SK-N-SH (cell line): ENCODE measurements at places on chromosomes 12 and 14. TPM values are rescaled to one million over a fixed set of nuclear protein-coding genes. Genes with fewer than 3 reads are reported as not detected.
A peak's percentile ranks its signal among the peaks of the same experiment; 100 is the strongest.

DNA sequence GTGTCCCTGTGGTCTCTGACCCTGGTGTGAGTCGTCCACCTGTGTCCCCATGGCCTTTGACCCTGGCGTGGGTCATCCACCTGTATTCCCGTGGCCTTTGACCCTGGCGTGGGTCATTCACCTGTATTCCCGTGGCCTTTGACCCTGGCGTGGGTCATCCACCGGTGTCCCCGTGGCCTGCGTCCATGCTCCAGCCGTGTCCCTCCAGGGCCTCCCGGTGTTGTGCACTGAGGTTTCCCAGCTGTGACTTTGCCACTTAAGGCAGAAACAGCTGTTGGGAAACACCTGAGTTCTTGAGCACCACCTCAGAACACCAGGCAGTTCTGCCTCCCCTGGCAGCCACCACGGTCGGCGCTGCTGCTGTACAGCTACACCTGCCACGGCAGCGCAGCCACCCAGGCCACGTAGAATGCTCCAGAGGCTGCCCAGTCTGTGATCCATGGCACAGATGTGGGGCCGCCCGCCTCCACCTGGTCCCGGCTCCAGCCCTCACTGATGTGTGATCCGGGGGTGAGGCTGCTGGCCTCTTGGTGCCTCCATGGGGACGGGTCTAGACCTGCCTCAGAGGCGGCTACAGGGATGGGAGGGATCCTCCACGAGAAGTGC, 69.1 kb upstream of the GALNT9 start:
- no peak for DNase-seq
- peaks cover 60% of the 10 kb centered on the region for H3K27me3 ChIP-seq
- no peaks in the 10 kb centered on the region for H3K36me3 ChIP-seq
- H3K4me3 ChIP-seq, result no peak overlapping the region

DNA sequence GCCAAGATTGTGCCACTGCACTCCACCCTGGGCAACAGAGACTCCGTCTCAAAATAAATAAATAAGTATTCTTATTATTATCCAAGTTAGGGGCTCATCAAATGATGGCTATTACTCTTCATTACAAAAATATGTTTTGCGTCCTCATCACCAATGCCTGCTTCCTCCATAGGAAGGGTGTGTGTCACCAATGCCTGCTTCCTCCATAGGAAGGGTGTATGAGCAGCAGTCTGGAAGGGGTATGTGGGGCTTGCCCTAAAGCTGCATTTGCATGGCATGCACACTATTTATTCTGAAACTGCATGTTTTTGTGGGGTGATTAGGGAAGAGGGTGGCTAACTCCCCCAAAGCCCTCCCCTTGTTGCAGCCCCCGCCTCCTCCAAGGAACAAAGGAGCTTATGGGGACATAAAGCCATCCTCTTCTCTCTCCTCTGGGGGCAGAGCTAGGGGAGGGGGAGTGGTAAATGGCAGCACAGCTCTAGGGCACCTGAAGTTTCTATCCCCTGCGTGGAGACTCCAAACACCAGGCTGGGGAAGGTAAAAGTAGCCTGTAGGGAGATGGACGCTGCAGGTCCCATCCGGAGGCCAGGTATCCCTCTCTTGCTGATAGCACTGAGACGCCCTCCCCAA, 1.3 kb downstream of the CAMKK2 start:
- peak; percentile 65 for DNase-seq
- H3K36me3 ChIP-seq, result peaks cover 11% of the 10 kb centered on the region
- H3K4me1 ChIP-seq, result peaks cover 3% of the 10 kb centered on the region; the same call in 1 of the 2 replicates

DNA sequence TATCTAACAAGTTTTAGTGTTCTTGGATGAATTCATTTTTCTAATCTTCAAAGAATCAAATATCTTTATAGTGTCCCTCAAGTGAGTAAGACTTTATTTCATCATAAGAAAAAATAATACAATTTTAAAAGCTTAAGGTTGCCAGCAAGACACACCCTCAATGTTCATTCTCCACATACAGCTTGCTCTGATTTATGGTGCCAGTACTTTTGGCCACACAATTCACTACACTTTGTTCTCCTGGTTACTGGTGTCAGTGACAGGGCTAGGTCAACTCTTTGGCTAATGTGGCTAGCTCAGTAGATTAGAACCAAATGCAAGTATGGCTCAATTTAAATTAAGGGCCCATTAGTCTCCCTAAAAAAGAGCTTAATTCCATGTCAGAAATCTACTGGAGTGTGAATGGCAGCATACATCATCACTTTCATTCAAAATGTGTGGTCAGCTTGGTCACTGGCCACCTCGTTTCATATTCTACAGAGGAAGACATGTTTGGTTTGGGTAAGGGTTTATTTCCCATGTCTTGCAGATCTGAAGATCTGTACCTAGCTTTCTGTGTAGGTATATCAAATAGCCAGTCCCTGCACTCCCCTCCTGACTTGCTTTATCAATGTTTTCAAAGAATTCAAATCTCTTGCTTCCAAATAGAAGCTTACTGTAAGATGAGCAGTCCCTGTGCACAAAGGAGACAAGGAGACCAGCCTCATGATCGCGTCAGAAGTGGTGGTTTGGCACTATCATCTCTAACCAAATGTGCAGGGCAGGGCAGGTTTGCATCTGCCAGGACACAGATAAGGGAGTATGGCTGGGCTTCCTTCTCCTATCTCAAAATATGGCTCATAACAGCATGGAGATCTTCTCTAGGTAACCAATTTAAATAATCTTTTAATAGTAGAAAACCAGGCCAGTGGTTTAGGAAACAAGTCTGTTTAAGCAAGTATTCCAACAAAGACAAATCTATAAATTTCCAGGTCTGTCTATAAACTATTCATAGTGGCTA, 31.3 kb downstream of the HECTD4 start:
- H3K27me3 ChIP-seq, result no peaks in the 10 kb centered on the region
- DNase-seq, result no peak
- no peak overlapping the region for H3K4me3 ChIP-seq
- H3K36me3 ChIP-seq, result no peaks in the 10 kb centered on the region
- H3K27ac ChIP-seq, result no peak overlapping the region; the same call in 1 of the 2 replicates

GRCh38 chr12:26241080-26241479, 45.7 kb downstream of the SSPN start:
- H3K36me3 ChIP-seq, result no peaks in the 10 kb centered on the region
- H3K4me1 ChIP-seq, result peaks cover 5% of the 10 kb centered on the region; the same call in 1 of the 2 replicates
- H3K27me3 ChIP-seq, result no peaks in the 10 kb centered on the region

GRCh38 chr12:87953256-87953860, 75.8 kb downstream of the C12orf50 start:
- DNase-seq, result peak; percentile 57
- H3K27ac ChIP-seq, result peak overlapping the region; percentile 51
- no peaks in the 10 kb centered on the region for H3K27me3 ChIP-seq
- no peak overlapping the region for H3K4me3 ChIP-seq

DNA sequence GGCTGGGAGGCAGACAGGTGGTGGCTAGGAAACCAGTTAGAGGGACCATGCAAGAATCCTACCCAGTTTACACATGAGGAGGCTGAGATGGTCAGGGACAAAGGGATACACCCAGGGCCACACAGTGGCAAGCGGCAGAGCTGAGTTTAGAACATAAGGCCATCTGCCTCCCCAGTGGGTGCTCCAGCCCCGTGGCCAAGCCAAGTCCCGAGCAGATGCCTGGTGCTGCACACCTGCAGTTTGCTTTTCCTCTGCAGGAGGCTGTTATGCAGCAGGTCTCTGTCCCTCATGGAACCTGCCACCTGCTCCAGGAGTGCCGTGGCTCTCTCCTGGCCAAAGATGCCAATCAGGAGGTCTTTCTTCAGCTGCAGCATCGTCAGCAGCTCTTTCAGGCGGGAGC, 70.8 kb downstream of the SYNE3 start:
- no peak overlapping the region for H3K27ac ChIP-seq
- DNase-seq, result peak; percentile 41
- H3K36me3 ChIP-seq, result no peaks in the 10 kb centered on the region
- H3K4me1 ChIP-seq, result 0 out of 2 replicates have a peak, but pooled peaks cover 4% of the 10 kb centered on the region
- H3K27me3 ChIP-seq, result no peaks in the 10 kb centered on the region
- no peak overlapping the region for H3K4me3 ChIP-seq

DNA sequence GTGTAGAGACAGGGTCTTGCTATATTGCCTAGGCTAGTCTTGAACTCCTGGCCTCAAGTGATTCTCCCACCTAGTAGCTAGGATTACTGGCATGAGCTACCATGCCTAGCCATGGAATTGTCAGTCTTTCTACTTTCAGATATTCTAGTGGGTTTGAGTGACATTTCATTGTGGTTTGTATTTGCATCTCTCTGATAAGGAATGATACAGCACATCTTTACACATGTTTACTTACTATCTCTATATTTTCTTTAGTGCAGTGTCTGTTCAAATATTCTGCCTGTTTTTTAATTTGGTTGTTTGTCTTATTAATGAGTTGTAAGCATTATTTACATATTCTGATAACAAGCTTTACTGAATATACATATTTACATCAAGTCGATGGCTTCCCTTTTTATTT, 73.6 kb downstream of the CMKLR1 start:
- peaks cover 9% of the 10 kb centered on the region for H3K4me1 ChIP-seq
- H3K4me3 ChIP-seq, result no peak overlapping the region
- H3K27me3 ChIP-seq, result no peaks in the 10 kb centered on the region

- H3K27ac ChIP-seq, result no peak overlapping the region
- peaks cover 8% of the 10 kb centered on the region for H3K4me1 ChIP-seq
- DNase-seq, result no peak
Observed at GRCh38 chr12:64057706-64058105, 164.4 kb downstream of the KICS2 start.

DNA sequence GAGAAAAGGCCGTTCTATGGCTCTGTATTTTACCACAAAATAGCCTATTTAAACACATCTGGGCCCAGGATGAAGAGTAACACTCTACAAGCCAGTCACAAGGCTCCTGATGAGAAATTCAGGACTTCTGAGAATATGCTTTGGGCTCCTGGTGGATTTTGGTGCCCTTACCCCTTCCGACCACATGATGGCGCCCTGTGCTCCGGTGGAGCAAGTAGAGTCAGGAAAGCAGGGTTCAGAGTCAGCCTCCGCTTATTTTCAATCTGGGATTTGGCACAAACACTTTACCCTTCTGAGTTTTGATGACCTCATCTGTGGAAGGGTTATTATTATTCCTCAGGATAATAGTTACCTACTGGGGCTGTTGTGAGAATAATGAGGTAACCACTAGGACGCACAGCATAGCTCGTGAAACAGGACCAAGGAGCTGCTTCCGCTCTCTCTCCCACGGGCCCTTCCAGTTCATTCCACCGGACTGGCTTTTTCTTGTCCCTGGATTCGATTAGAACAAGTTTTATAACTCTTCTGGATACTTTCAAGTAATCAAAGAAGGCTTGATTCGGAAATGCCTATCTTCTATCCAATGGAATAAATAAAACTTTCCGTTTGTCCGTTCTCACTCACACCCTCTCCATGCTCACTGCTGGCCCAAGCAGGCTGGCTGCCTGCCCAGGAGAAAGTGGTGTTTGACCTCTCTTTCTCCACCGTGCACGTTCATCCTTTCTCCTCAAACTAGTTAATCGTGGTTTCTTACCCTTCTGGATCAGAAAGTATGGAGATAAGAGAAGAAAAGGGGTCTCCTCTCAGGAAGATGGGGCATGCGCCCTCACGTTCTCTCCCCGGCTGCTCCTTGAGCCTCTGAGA, 104.6 kb downstream of the GALC start:
- DNase-seq, result peak; percentile 12
- H3K36me3 ChIP-seq, result no peaks in the 10 kb centered on the region
- no peak overlapping the region for H3K27ac ChIP-seq
- peak overlapping the region; percentile 19; the same call in 1 of the 2 replicates for H3K4me3 ChIP-seq

The NEUROD4 gene
- polyA plus RNA-seq, result not detected in 2 replicates

The IL26 gene
- not detected in 2 replicates for polyA plus RNA-seq

The CSRP2 gene
- 87.6 and 98.2 TPM in 2 replicates for polyA plus RNA-seq

The BTG1 gene
- 16.2 and 28.3 TPM in 2 replicates for polyA plus RNA-seq
